ENCODE measurements at places on chromosomes 6 and 20. TPM values are rescaled to one million over a fixed set of nuclear protein-coding genes. Genes with fewer than 3 reads are reported as not detected.

CHRNA4 gene
- not detected for total RNA-seq

ANKRD66 gene
- not detected for total RNA-seq

OPN5 gene
- not detected for total RNA-seq

AVP gene
- not detected for total RNA-seq

LY86 gene
- 2.2 TPM for total RNA-seq

CABLES2 gene
- 13.7 TPM for total RNA-seq

GRCh38 chr20:845941-846893, 12.7 kb downstream of the FAM110A start:
- H3K27ac ChIP-seq = peak overlapping the region; percentile 87
- H3K4me3 ChIP-seq = peak overlapping the region; percentile 89
- H3K36me3 ChIP-seq = peaks cover 35% of the 10 kb centered on the region
- no peak for DNase-seq
- no peaks in the 10 kb centered on the region for H3K27me3 ChIP-seq

DNA sequence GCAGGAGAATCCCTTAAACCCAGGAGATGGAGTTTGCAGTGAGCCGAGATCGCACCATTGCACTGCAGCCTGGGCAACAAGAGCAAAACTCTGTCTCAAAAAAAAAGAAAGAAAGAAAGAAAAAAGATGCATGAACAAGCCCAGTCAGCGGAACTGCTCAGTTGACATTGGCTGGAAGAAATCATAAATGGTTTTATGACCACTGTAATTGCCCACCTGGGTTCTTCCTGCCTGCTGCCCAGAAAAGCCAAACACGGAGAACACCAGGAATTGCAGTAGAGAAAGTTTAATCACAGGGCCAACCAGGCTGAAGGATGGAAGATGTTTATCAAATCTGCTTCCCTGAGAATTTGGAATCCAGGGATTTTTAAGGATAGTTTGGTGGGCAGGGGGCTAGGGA, 22.7 kb downstream of the BAK1 start:
- H3K4me1 ChIP-seq = peaks cover 9% of the 10 kb centered on the region
- no peak overlapping the region for H3K27ac ChIP-seq
- H3K4me3 ChIP-seq = no peak overlapping the region
- H3K36me3 ChIP-seq = peaks cover 4% of the 10 kb centered on the region

GRCh38 chr6:157987788-157988699, 6.4 kb downstream of the SYNJ2 start:
- peaks cover 12% of the 10 kb centered on the region for H3K36me3 ChIP-seq
- no peaks in the 10 kb centered on the region for H3K27me3 ChIP-seq
- H3K4me1 ChIP-seq = peaks cover 54% of the 10 kb centered on the region
- no peak for DNase-seq
- H3K4me3 ChIP-seq = no peak overlapping the region
- H3K27ac ChIP-seq = no peak overlapping the region

- H3K4me3 ChIP-seq = no peak overlapping the region
- no peak overlapping the region for H3K27ac ChIP-seq
- H3K27me3 ChIP-seq = peaks cover 27% of the 10 kb centered on the region
- H3K4me1 ChIP-seq = no peaks in the 10 kb centered on the region
- no peak for DNase-seq
Observed at GRCh38 chr6:44011350-44011920, 115.8 kb downstream of the MRPL14 start.

DNA sequence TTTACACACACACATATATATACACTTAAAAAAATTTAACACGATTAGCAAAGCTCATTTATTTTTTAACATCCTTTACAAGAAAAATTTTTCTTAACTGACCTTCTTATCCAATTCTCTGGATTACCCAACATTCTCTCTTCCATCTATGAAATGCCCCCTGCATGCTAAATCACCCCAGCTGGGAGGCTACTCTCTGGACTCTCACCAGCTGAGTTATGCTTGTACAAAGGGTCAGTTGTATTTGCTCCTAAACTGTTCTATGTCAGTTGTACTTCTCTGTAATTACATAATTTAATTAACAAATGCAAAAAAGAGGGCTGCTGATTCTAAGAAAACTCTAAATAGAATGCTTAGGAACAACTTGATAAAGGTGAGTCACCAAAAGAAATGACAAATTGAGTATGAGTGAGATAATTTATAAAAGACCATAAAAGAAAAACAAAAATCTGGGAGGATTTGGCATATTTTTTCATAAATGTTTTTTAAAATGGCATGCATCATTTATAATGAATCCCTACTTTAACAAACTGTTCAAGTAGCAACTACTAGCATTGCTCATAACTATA, 120.5 kb downstream of the KIF13A start:
- no peak overlapping the region for H3K27ac ChIP-seq
- no peaks in the 10 kb centered on the region for H3K36me3 ChIP-seq
- H3K4me1 ChIP-seq = no peaks in the 10 kb centered on the region
- DNase-seq = no peak
- H3K4me3 ChIP-seq = no peak overlapping the region
- peaks cover 20% of the 10 kb centered on the region for H3K27me3 ChIP-seq

DNA sequence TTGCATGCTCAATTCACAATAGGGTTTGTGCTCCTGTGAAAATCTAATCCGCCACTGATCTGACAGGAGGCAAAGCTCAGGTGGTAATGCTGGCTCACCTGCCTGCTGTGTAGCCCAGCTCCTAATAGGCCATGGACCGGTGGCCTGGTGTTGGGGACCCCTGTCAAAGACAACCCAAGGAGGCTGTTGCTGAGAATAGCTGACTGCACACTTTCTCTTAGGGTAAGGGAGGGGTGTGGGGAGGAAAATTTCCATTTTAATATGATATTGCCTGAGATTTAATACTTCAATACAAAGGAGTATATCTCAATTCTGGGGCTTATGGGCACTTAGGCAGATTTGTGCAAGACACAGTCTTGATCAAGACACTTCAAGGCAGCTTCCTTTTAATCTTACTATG, 105.8 kb downstream of the ALDH8A1 start:
- DNase-seq = no peak
- H3K36me3 ChIP-seq = no peaks in the 10 kb centered on the region
- H3K4me3 ChIP-seq = no peak overlapping the region
- peaks cover 5% of the 10 kb centered on the region for H3K27me3 ChIP-seq
- no peak overlapping the region for H3K27ac ChIP-seq
- no peaks in the 10 kb centered on the region for H3K4me1 ChIP-seq

DNA sequence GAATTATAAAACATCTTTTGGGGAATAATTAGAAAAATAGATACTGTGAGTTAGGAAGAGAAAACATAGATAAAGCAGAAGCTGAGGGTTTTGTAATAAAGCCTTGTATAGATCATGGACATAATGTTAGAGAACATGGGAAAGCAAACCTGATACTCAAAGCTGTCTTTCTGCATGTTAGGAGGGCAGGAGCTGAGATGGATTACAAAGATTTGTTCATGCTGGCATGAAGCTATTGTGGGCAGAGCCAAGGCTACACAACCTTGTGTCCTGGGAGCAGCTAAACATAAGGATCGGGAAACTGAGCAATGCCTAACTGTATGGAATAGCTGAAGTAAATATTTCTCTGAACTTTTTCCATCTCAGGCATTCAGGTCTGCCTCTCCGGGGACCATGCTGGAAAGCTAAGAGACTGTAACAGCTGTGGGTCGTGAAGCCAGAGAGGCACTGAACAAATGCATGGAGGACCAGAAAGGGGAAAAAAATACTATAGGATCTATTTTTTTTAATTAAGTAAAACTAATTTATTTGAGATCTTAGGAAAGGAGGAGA, 28.2 kb upstream of the CNKSR3 start:
- peaks cover 3% of the 10 kb centered on the region for H3K27me3 ChIP-seq
- no peak overlapping the region for H3K27ac ChIP-seq
- no peak for DNase-seq
- H3K36me3 ChIP-seq = no peaks in the 10 kb centered on the region
- no peaks in the 10 kb centered on the region for H3K4me1 ChIP-seq
- H3K4me3 ChIP-seq = no peak overlapping the region

DNA sequence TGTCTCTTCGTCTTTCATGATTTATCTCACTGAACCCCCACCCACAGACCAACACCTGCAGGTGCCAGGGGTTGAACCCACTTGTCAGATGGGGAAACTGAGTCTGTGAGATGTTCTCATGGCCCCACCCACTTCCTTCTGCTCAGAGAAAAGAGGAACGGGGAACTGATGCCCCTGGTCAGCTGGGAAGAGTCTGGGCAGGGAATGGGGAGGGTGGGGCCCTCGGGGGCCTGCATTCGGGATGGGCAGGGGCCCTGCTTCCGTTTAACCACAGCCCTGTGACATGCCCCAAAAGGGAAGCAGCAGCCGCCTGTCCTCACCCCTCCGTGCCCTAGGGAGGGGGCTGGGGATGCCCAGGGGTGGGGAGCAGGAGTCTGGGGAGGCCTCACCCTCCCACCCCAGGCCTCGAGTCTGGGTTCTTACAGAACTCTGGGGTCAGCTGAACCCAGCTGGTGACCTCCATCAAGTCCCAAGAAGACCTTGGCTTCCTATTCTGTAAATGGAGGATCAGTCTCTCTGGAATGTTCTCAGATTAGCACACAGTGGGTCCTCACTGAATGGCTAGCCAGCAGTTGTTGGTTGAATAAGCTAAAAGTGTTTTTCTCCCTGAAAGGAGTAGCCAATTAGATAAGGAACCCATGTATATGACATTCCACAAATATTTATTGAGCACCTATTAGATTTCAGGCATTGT, 81.5 kb downstream of the CEBPB start:
- peaks cover 14% of the 10 kb centered on the region for H3K27me3 ChIP-seq
- no peaks in the 10 kb centered on the region for H3K36me3 ChIP-seq
- no peak for DNase-seq

GRCh38 chr20:2871111-2871465, 2.2 kb upstream of the PTPRA start:
- no peak for DNase-seq
- H3K4me1 ChIP-seq = peaks cover 43% of the 10 kb centered on the region
- H3K27me3 ChIP-seq = no peaks in the 10 kb centered on the region

GRCh38 chr6:9412951-9413559, 977.7 kb upstream of the SLC35B3 start:
- H3K4me1 ChIP-seq = no peaks in the 10 kb centered on the region
- DNase-seq = no peak
- H3K27ac ChIP-seq = no peak overlapping the region
- H3K36me3 ChIP-seq = no peaks in the 10 kb centered on the region
- no peaks in the 10 kb centered on the region for H3K27me3 ChIP-seq
- H3K4me3 ChIP-seq = no peak overlapping the region

DNA sequence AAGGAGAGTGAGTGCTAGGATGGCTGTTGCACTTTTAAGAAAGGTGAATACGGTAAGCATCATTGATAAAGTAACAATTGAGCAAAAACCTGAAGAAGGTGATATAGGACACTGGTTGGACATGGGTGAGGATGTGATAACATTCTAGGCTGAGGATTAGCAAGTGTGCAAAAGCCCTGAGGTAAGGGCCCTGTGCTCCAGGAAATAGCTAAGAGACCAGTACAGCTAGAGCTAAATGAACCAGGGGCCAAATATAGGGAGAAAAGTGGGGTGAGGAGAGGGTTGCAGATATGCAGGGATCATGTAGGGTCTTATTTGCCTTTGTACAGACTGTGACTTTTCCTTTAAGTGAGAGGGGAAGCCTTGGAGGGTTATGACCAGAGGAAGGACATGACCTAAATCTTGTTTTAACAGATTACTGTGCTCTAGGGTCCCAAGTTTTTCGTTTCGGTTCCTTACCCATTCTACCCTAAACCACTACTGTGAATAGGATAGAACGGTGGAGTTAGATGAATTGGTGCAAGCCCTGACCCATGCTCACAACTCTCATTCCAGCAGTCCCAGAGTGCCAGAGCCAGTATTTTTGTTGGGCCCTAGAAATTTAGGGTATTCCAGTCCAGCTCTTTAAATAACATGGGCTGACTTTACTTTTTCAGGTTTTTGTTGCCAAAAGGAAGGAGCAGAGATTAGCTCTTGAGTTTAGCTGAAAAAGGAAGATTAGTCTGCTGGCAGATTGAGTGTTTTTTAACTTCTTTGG, 10.7 kb downstream of the MAPK14 start:
- H3K27me3 ChIP-seq = no peaks in the 10 kb centered on the region
- no peak overlapping the region for H3K4me3 ChIP-seq
- no peak for DNase-seq
- no peak overlapping the region for H3K27ac ChIP-seq

DNA sequence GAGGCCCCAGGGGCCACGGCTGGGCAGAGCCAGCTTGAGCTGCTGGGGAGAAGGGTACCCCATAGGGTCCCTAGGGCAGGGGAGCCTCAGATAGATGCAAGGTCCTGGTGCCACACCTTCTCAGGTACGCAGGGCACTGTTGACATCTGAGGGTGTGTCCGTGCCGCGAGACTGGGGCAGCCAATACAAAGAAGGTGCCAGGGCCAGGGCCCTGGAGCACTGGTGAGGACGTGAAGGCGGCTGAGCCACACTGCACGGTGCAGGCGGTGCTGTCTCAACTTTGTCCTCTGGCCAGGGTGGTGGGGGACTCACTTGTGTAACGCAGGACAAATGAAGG, 649 bp upstream of the LRRC73 start:
- no peak for DNase-seq
- H3K36me3 ChIP-seq = peaks cover 45% of the 10 kb centered on the region
- peaks cover 17% of the 10 kb centered on the region for H3K27me3 ChIP-seq
- H3K27ac ChIP-seq = no peak overlapping the region

DNA sequence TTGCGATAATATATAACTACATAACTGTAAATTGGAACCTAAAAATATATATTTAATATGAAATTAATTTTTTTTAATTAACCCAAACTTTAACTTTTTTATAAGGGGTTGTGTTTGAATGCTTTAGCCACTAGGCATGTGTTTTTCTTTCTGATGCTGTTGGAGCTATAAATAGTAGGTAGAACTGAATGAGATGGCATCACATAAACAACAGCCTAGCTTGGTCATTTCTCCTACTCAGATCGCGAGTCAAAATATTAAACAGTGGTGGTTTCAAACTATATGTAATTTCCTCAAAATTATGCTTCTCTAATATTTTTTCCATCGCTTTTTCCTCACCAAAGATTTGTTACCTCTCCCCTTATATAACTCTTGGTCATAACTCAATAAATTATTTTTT, 243.2 kb downstream of the ARID1B start:
- H3K27ac ChIP-seq = peak overlapping the region; percentile 100
- no peaks in the 10 kb centered on the region for H3K27me3 ChIP-seq
- peak overlapping the region; percentile 90 for H3K4me3 ChIP-seq
- peaks cover 52% of the 10 kb centered on the region for H3K4me1 ChIP-seq

DNA sequence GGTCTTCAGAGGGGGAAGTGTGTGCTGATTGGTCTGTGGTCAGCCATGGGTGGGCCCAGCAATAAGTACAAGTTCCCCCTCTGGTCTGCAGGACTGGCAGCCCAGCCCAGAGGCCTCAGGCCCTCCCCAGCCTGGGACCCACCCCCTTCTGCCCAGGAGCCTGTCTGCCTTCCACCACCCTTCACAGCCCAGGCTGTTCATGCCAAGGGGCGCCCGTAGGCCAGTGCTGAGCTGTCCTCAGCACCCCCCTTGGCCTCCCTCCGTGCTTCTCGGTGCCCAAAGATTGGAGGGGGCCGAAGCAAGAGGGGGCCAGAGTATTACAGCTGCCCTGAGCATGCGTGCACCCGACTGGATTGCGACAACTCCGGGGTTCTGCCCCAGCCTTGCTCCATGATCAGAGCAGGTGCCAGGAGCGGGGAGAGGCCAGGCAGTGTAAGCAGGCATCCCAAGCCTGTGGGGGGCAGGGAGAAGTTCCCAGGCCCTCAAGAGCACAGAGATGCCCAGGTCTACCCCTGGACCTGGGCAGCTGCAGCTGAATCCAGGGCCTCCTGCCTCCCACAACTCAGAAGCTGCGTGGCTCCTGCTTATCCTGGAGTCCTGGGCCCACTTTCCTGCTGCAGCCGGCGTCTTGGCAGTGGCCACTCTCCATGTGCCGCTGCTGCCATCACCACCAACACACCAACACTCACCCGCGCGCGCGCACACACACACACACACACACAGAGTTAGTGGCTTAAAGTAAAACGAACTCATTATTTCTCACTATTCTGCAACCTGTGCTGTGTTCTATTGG, 33.3 kb downstream of the CST9L start:
- H3K4me1 ChIP-seq = peaks cover 2% of the 10 kb centered on the region
- H3K27me3 ChIP-seq = no peaks in the 10 kb centered on the region
- H3K36me3 ChIP-seq = no peaks in the 10 kb centered on the region
- no peak for DNase-seq
- no peak overlapping the region for H3K27ac ChIP-seq
